Activated CD8-positive, alpha-beta T cell treated with anti-CD3 and anti-CD28 coated beads, Interleukin-2, amount 10 ng/mL, durations not matched to agents 7 days and 5 days (primary cell): ENCODE measurements at places on chromosomes 3 and 15. TPM values are rescaled to one million over a fixed set of nuclear protein-coding genes. Genes with fewer than 3 reads are reported as not detected.

DNA sequence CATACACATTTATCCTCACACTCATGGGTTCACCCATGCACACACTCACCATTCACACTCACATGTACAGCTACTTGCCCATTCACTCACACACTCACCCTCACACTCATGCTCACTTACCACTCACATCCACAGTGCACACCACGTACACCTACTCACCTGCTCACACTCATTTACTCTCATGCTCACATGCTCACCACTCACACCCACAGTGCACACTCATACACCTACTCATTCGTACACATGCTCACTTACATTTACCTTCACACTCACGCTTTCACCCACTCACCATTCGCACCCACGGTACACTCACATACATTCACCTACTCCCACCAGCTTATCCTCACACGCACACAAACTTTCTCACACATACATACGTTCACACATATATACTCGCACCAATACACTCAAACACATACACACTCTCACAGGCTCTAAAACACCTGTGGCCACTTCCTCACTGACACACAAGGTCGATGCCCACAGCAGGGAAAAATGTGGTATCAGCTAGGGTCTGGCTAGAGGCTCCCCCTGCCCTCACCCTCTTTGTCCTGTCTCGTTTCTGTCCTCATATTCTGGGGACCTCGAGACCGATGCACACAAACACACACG is 46.0 kb downstream of the NUP210 start:
- DNase-seq: no peak

DNA sequence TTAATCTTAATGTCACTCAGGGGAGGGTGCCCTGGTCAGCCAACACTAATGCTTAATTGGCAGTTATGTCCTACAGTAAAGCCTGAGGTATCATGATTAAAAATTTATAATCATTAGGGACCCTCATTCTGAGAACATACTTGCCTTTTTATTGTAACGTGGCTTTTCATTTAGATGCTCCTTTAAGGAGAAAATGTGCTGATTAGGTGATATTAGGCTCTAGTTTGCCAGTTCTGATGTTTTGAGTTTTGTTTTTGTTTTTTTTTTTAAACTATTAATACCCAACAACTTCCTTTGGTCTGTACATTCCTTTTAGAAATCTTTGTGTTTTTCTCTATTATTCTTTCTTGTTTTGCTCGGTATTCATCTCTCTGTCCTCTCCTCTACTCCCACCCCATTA is 10.3 kb downstream of the GTF2E1 start:
- DNase-seq: no peak

- no peak for DNase-seq
Measured at GRCh38 chr3:13020159-13020750, 53.0 kb downstream of the IQSEC1 start.

DNA sequence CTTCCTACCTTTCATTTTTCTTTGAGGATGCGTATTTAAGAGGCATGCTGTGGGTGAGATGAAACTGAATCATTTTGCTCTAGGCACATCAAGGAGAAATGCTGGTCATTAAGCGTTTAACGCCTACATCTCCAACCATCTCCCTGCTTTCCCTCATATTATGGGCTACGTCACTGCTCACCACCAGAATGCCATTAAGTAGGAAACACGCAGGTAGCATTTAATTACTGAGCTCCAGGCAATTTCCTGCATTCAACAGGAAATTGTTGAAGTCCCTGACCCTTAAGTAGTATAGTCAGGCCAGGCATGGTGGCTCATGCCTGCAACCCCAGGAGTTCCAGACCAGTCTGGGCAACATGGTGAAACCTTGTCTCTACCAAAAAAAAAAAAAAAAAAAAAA is 66.1 kb downstream of the CHSY1 start:
- no peak for DNase-seq

Gene ITIH3
- total RNA-seq: not detected

Gene PLCL2
- 35.8 TPM for total RNA-seq

Gene EFCC1
- 0.13 TPM for total RNA-seq

Gene C3orf49
- not detected for total RNA-seq
